ENCODE measurements at places on chromosomes 7 and 10.

GRCh38 chr10:131242007-131242406, 69.5 kb downstream of the TCERG1L start:
- DNase-seq: no peak

DNA sequence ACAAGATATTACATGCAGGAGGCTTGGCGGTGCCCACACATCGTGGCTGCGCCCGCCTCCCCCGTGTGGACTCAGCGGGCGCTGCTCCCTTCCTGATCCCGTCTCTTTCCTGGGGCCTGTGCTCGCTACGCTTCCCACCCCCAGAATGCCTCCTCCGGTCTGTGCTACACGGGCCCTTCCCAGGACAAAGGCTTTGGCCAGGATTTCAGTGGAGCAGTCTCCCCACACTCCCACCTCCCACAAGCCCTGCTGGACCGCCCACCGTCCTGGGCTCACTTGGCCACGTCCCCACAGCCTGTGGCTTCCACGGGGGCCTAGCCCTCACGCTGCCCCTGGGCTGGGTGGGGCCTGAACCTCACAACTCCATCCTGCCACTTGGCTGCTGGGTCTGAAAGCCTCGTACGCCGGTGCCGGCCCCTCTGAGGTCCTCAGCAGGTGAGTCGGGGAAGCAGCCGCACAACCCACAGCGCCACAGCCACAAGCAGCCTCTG, 17.3 kb downstream of the CFAP46 start:
- no peak for DNase-seq

GRCh38 chr10:34719746-34720145, 95.3 kb downstream of the PARD3 start:
- DNase-seq: no peak

- no peak for DNase-seq
Observed at GRCh38 chr7:106448992-106449859, 164.4 kb upstream of the NAMPT start.

DNA sequence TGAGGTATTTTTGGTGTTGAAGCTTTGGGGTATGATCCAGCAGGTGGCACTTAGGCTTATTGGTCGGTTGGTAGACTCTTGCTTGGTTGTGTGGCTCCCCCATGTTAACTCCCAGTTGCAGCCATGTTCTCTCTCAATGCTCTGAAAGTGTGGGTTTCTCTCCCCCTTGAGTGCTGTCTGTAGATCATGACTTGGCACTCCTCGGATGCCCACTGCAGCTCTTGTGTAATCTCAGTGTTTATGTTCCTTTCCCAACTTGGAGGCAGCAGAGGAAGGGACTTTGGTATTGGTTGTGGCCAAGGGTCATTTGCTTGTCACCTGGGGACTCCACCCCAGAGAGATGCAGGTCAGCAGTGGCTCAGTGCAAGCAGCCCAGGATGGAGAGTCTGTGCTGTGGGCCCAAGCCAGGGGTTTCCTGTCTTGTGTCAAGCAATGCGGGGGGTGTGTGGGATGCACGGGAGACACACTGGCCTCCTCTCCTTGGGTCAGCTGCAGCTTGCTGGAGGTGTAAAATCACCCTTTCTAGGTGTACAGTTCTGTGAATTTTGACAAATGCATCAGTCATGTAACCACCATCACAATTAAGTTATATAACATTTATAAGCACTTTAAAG, 36.9 kb downstream of the PIK3CG start:
- DNase-seq: no peak

DNA sequence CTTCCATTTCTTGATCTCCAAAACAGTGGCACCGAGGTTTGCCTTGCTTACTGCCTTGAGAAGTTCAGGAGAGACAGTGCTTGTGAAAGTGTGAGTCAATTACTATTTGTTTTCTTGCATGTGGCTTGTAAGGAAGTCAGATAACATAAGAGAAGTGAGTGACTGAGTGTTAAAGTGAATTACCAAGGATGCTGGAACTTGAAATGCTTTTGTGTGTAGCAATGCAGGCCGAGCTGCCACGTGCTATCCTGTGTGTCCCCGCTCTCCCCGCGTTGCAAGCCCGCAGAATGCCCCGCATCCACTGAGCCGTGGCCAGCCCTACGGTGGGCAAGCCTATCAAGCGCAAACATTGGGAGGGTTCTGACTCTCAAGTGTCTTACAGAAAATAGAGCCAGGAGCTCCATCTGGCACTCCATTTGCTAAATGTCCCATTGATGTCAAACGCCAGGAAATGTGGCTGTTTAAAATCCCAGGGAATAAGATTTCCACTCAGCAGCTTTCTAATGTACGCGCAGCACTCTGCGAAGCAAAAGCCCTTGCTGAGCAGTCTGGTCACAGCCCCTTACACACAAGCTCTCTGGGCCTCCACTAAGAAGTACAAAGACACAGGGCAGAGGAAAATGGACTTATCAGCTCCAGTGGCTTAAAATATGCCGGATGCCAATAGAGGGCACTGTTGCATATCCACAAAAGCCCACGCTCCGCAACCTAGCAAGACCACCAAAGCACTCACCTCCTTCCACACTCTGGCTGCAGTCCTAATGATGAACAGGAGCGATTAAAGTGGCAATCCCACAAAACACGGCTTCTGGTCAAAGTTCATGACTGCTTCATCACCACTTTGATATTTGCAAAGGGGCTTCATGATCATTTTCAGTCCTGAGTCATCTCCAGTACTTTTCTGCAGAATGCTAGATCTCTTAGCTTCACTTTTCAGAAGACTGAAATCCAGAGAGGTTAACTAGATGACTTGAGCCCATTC, 158.0 kb upstream of the ITGB1 start:
- no peak for DNase-seq

- DNase-seq: no peak
Observed at GRCh38 chr7:7175075-7175695, 7.2 kb upstream of the C1GALT1 start.

DNA sequence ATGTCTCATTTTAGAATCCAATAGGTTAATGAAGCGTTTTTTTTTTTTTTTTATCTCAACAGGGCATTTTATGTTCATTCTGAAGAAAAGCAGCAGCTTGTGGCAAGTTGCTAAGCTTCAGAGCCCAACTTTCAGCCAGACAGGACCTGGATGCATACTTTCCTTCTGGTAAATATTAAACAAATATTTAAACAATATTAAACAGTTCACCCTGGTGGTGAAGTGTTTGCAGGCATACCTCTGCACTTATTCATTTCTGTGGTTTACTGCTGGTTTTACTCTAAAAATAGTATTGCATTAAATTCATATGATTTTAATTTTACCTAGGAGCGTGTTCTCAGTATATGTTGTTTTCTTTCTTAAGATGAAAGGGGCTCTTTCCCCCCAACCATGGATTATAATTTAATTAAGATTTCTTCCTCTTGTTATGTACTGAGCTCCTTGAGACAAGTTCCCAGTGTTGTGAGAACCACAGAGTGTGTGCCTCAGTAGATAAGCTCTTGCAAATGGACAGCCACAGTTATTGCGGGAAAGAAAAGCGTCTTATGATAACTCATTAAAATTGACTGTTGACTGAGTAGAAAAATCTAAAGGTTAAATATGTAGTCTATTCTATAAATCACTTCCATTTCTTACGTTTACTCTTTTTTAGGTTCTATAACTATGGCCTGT, 155.8 kb downstream of the MALRD1 start:
- DNase-seq: no peak

DNA sequence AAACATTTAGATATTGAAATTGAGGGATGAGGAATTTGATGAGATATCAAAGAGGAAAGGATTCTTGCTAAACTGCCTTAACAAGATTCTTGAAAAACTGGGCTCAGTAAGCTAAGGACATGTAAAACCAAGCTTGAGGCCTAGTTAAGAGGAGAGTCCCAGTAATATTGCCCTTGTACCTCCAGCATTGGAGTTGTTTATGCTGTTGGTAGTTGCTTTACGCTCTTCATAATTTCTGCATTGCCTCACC, 156.1 kb upstream of the TRIM24 start:
- no peak for DNase-seq

DNA sequence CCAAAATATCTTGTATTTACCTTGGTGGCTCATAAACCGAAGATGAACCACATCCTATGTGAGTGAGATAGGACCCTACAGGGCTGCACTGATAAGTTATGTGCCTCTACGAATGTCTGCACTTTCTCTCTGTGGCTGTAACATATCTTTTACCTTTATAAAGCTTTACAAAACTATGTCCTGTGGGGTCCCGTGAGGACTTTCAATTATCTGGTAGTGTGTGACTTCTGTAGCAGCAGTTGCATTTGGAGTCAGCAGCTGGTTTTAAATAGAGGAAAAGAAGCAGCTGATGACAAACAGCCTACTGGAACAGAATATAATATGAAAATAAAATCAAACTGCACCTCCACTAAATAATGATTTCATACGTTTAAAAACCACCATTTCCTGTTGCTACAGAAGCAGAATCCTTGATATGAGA, 222.4 kb upstream of the GNAI1 start:
- no peak for DNase-seq

DNA sequence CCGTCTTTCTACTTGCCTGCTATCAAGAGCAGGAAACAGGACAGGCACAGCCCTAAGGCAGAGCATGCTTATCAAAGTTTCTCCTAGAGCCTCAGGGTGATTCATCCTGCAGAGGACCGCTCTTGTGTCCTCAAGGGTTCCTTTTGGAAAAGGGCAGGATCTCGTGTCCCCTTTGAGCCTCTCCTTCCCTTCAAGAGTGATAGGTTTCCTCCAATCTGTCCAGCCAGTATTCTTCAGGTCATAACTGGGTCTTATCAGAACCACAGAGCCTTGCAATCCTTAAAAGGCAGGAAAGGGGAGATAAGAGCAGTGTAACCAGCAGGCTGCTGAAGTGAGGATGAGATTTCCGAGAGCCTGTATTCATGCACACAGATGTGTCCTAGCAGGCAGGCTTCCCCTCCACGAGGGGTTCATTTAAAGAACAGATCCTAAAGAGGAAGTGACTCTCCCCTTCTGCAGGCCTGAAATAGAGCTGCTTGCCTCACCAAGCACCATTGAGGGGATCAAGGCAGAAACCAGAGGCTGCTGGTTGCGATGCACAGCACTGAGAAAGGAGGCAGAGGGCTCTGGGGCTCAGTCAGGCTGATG, 90.5 kb upstream of the SVIL start:
- DNase-seq: no peak

GRCh38 chr7:85516675-85517074, 329.8 kb upstream of the SEMA3D start:
- DNase-seq: no peak

- DNase-seq: no peak
Observed at GRCh38 chr10:111410740-111411139, 333.9 kb downstream of the ADRA2A start.

GRCh38 chr10:79947787-79948424, 999 bp downstream of the SFTPD start:
- no peak for DNase-seq

GRCh38 chr7:16509829-16510228, 16.8 kb upstream of the LRRC72 start:
- no peak for DNase-seq

DNA sequence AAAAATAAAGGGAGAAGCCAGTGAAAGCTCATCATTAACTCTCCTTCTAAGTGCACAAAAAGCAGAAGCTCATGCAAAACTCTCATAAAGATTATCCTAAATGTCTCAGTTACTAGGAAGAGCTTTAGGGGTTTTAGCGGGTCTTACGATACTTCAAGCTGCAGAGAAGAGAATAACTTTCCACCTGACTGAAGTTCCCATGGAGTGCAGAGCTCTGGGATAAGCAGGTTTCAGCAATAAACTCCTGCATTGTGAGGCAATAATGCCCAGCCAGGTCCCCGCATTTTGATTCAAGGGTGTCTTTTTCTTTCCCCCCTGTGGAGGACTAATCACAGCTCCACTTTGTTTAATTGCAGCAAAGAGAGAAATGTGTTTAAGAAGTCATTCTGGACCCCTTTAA, 241.9 kb upstream of the SP8 start:
- DNase-seq: no peak

GRCh38 chr7:144087230-144087629, 1.2 kb downstream of the OR2A12 start:
- no peak for DNase-seq

- no peak for DNase-seq
Observed at GRCh38 chr7:48154792-48155413, 16.4 kb upstream of the ABCA13 start.

DNA sequence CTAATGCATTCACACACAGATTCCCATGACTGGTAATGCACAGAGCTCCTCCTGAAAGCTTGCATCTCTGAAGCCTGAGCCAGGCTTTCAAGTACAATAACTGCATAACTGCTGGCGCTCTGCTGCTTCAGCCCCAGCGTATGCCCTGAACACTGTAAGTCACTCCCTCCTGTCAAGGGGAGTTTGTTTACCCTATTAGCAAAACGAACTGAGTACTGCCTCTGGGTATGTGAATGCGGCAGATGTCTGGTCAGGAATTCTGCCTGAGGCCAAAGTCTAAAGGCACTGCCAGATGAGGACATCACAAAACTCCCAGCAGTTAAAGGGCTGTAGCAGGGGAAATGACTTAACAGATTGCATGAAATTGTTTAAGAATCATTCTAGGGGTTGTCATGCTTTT, 97.7 kb downstream of the NRCAM start:
- DNase-seq: no peak

DNA sequence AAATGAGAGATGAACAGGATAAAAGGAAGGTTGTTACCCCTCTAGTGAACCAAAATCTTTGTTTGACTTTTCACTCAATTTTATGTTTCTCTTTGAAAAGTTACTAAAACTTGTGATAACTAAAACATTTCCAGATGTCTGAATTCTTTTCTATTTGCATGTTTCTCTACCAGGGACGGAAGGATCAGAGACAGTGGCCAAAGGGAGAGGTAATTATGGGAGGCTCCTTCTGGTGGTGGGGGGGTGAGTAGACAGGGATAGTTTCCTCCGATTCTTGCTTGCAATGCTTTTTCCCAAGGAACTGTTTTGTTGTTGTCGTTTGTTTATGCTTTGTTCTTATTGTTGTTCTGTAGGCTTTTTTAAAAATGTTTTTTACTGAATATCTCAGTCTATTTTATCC, 374.8 kb downstream of the INHBA start:
- no peak for DNase-seq

DNA sequence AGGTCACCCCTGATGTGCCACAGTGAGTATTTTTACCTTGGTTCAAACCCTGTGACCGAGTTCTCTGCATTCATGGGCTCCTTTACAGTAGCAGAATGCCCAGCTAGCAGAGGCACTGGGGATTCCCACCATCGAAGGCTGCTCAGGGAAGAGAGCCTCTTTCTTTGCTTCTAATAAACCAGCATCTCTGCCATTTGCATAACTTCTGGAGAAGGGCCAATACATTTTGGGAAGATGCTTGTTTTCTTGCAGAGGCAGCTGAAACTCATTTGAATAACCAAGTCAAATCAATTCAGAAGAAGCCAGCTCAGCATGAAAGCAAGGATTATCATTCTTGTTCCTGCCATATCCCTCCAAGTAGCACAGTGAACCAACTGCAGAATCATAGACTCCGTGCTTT, 82.9 kb upstream of the WDR11 start:
- no peak for DNase-seq

DNA sequence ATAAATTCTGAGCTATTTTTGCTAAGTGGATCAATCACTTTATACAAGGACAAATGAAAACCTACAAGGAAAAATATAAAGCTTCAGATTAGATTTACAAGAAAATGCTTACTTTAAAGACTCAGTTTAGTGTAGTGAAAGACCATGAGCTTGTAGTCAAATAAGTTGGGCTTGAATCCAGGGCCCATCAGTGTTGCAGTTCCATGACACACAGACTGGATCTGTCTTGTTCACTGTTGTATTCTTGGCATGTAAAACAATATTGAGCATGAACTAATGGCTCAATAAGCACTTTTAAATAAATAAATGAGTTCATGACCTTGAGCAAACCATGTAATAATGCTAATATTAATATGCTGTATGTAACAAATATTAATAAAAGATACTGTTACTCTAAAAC, 164.6 kb upstream of the KCND2 start:
- DNase-seq: no peak

- no peak for DNase-seq
Observed at GRCh38 chr10:61400524-61400923, 52.7 kb downstream of the TMEM26 start.

- no peak for DNase-seq
Observed at GRCh38 chr10:69728335-69728870, 73.3 kb upstream of the COL13A1 start.

Data from hindlimb muscle (tissue), 1 donor.